Central memory CD8-positive, alpha-beta T cell (primary cell): ENCODE measurements at places on chromosomes 5 and 9.

DNA sequence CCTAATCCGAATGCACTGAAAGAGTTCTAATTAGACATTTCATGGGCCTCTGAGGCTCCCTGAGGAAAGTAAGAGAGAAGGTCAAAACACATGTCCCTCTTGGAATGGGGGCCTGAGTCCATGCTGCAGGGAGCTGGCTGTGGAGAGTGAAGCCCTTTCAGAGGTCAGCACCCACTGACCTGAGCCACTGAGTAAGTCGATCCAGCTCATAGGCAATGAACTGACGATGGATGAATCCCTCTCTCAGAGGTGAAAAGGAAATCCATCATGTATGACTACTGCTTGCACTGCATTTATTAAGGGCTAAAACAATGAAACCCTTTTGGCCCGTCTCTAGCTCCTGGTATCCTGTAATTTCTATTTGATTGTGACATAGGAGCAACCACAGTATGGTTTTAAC, 288.9 kb upstream of the VLDLR start:
- no peak for DNase-seq

DNA sequence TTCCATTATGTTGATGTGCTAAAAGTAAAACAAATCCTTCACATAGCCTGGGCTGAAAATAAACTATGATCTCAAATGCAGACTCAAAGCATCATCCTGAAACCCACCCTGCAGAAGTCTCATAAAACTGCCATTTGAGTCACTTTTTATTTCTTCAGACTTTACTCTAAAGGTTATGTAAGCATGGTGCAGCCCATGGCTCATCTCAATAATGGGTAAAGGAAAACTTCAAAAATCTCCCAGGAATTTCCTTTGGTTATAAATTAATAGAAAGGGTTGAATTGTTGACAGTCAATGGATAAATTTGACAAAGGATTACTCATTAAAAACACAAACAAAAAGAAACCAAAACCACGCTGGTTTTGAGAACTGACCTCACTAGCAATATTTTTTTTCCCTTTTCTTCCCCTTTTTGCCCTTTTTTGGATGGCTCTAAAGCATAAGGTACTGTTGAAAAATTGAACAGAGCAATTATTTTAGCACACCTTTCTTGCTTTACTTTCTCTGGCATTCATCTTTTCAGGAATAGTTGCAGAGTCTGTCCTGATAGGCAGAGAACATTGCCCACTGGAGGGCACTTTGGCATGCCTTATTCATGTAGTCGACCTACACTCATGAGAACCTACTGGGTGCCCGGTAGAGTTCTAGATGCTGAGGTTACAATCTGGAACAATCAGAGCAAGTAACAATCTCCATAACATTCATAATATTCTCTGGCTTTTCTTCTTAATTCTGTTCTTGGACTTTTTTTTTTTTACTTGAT, 191.4 kb downstream of the TMEM167A start:
- no peak for DNase-seq

- no peak for DNase-seq
Observed at GRCh38 chr5:91166059-91166807, 216.9 kb downstream of the ARRDC3 start.

- no peak for DNase-seq
Observed at GRCh38 chr5:78787783-78788182, 139.2 kb upstream of the LHFPL2 start.

- no peak for DNase-seq
Observed at GRCh38 chr5:141848744-141849414, 29.3 kb downstream of the PCDH1 start.

DNA sequence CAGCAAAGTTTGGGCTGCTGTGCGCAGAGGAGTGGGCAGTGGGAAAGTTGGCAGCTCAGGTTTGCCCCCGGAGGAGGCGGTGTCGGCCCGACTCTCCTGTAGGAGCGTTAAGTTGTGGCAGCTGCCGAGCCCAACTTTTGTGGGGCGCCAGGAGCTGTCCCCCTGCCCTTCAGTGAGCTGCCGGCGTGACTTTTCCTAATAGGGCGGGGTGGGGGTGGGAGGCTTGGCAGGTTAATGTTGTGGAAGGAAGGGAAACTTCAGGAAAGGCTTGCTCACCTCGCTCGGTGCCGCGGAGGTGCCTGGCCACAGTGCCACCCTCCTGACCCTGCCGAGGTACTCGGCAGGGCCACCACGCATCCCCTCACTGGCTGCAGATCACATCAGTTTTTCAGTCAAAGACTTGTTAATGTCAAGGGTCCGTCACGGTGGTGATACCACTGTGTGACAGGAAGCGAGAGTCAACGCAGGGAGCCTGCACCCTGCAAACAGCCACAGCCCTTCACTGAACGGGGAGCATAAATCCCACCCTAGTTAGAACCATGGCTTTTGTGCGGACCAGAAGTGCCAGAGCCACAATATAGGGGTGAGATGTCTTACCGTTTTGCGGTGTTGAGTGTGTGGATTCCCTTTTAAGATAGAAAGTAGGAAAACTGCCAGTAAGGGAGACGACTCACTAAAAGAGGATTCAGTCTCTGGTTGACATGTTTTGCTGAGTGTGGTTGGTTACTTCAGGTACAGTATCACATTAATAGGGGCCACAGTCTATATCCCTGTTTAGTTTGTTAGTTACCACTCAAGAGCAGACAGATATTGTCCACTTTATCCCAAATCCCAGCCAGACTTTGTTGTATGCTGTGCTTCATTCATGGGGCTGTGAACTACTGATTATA, 796 bp downstream of the LNPEP start:
- DNase-seq = peak; percentile 20

DNA sequence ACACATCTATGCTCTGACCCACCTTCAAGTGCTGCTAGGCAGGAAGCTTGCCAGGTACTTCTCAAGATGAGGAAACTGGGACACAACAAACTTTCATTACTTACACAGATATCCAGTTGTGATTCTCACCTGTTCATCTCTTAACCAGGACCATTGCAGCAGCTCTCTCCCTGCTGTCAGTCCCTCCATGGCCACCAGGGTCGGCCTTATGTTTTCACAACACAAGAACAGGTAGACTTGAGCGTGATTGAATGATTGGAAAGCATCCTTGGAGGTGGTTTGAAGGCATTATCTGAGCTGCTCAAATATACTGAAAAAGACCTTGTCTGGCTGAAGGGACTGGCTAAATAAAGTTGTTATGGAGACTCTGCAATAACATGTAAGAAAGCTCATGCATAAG, 94.4 kb downstream of the MTREX start:
- no peak for DNase-seq

GRCh38 chr5:95029569-95030366, 255.1 kb downstream of the MCTP1 start:
- no peak for DNase-seq
